Colonic mucosa (tissue), 4 donors: ENCODE measurements at places on chromosomes 4 and X. TPM values are rescaled to one million over a fixed set of nuclear protein-coding genes. Genes with fewer than 3 reads are reported as not detected.

DNA sequence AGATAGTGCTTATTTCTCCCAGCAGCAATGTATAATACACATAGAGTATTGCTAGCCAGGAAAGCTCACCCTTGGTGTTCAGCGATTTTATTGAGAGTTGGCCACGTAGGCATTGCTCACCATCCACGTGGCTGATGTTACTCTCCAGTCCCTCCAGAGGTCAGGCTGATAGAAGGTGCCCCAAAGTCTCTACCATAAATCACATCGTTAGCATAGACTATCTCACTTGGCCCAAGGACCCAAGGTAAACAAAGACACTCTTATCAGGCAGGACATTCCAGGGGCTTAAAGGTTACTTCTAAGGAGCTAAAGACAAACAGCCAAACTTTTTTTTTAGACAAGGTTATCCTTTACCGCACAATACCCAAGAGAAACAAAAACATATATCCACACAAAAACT lies 30.3 kb upstream of the RGN start:
- H3K27ac ChIP-seq = no peak overlapping the region
- H3K4me3 ChIP-seq = no peak overlapping the region
- no peaks in the 10 kb centered on the region for H3K4me1 ChIP-seq
- no peaks in the 10 kb centered on the region for H3K36me3 ChIP-seq
- no peak for DNase-seq

DNA sequence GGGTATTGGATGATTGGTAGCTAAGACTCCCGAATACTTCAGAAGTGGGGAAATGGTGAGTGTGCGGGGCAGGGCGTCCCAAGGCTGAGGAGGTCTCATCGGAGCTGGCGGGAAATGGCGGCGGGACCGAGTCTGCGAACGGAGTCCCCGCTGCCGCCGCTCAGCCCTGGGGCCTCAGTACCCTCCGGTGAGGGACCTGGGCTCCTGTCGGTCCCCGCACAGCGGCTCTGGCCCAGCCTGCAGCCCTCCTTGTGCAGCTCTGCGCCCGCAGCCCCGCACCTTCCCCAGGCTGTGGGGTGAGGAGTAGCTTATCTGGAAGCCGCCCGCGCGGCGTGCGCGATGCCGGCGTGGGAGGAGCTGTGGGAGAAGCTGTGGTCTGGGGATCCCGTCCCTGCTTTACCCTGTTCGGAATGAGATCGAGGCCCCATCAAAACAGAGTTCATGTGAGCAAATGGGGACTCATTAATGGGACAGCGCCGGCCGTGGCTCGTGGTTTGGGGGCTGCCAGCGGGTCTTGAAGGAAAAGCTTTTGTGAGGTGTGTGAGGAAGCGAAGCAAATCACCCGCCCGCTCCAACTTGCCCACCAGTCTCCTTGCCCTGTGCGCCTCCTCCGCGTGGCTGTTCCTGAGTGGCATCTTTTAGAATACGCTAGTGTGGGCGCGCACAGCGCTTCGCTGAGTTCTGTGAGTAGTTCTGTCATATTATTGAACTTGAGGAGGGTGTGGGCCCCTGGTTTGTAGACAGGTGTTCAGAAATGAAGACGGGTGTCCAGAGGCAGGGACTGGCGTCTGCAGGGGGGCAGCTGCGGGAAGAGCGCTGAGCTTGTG lies 531 bp downstream of the ZNF141 start:
- peak overlapping the region; percentile 84 for H3K27ac ChIP-seq
- H3K4me3 ChIP-seq = peak overlapping the region; percentile 98
- no peaks in the 10 kb centered on the region for H3K27me3 ChIP-seq

GRCh38 chr4:76601791-76602190 lies 166.8 kb downstream of the SHROOM3 start:
- H3K4me1 ChIP-seq = peaks cover 4% of the 10 kb centered on the region
- no peaks in the 10 kb centered on the region for H3K27me3 ChIP-seq
- no peaks in the 10 kb centered on the region for H3K36me3 ChIP-seq
- H3K27ac ChIP-seq = peak overlapping the region; percentile 29
- DNase-seq = no peak

GRCh38 chrX:58025979-58026378 lies 115.7 kb upstream of the ZXDA start:
- no peaks in the 10 kb centered on the region for H3K36me3 ChIP-seq
- H3K4me1 ChIP-seq = no peaks in the 10 kb centered on the region
- no peak overlapping the region for H3K4me3 ChIP-seq
- H3K27ac ChIP-seq = no peak overlapping the region

GRCh38 chrX:76821276-76821675 lies 393.8 kb downstream of the MAGEE1 start:
- no peak overlapping the region for H3K27ac ChIP-seq
- no peaks in the 10 kb centered on the region for H3K27me3 ChIP-seq
- no peak overlapping the region for H3K4me3 ChIP-seq
- DNase-seq = no peak
- H3K4me1 ChIP-seq = no peaks in the 10 kb centered on the region

- no peaks in the 10 kb centered on the region for H3K4me1 ChIP-seq
- no peaks in the 10 kb centered on the region for H3K36me3 ChIP-seq
- H3K27ac ChIP-seq = no peak overlapping the region
- no peaks in the 10 kb centered on the region for H3K27me3 ChIP-seq
Measured at GRCh38 chrX:132426695-132427281, 62.0 kb downstream of the MBNL3 start.

- no peak overlapping the region for H3K27ac ChIP-seq
- DNase-seq = peak; percentile 22
- H3K4me3 ChIP-seq = no peak overlapping the region
- H3K4me1 ChIP-seq = no peaks in the 10 kb centered on the region
- H3K36me3 ChIP-seq = peaks cover 10% of the 10 kb centered on the region
Measured at GRCh38 chr4:3176367-3177229, 72.4 kb upstream of the MSANTD1 start.

DNA sequence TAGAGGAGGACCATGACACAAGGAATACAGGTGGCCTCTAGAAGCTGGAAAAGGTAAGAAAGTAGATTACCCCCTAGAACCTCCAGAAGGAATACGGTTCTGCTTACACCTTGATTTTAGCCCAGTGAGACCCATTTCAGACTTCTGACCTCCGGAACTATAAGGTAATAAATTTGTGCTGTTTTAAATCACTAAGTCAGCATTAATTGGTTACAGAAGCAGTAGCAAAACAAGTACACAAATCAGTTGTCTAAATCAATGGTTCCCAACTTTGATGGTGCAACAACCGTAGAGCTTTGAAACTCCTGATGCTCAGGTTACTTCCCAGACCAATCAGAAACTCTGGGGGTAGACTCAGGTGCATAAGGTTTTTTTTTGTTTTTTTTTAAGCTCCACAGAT lies 113.6 kb downstream of the RTL9 start:
- no peak overlapping the region for H3K4me3 ChIP-seq
- no peak for DNase-seq
- no peaks in the 10 kb centered on the region for H3K4me1 ChIP-seq
- no peak overlapping the region for H3K27ac ChIP-seq

DNA sequence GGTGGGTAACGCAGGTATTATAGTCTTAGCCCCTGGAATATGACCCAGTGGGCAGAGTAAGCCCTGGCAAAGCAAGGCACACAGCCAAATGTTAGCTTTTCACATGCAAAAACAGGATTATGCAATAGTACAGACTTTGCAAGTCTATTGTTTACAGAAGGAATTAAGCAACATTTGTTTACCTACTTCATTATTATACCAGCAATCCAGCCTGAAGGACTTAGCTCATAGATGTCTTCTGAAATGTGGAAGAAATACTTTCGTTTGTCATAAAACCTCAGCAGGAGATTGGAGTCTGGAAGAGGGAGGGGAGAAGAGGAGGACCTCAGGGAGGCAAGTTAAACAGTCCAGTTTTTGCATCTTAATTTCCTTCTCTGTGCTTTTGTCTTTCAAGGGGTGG lies 226.7 kb upstream of the CENPE start:
- DNase-seq = no peak
- H3K27ac ChIP-seq = no peak overlapping the region
- no peaks in the 10 kb centered on the region for H3K36me3 ChIP-seq
- H3K4me1 ChIP-seq = no peaks in the 10 kb centered on the region
- H3K4me3 ChIP-seq = no peak overlapping the region

DNA sequence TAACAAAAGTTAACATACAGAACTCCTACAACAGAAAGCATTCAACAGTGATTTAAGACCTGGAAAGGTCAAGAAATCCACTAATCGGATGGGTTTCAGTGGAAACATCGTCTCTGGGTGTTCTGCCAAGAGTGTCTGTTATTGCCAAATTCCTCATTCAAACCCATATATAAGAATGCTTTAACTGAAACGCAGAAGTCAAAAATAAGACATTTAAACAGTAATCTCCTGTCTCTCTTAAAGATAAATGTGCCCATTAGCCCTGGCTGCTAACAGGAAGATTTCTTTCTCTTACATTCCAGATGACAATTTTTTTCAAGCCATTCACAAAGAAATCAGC lies 31.5 kb downstream of the DCTD start:
- no peaks in the 10 kb centered on the region for H3K36me3 ChIP-seq
- H3K4me1 ChIP-seq = no peaks in the 10 kb centered on the region
- H3K27ac ChIP-seq = no peak overlapping the region
- no peak for DNase-seq

DNA sequence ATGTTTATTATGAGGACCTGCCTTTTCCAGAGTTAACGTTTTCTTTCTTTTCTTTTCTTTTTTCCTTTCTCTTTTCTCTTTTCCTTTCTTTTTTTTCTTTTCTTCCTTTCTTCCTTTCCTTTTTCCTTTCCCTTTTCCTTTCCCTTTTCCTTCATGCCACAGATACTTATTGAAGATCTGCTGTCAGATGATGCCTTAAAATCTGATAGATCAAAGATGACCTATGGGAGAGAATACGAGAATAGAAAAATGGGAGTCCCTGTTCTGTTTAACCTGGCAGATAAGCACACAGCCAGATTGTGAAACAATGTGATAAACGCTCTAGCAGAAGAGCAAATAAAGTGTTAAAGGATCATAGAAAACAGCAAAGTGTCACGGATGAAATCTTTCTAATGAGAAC lies 38.9 kb downstream of the AFF1 start:
- H3K36me3 ChIP-seq = no peaks in the 10 kb centered on the region
- no peak overlapping the region for H3K4me3 ChIP-seq
- DNase-seq = no peak
- H3K4me1 ChIP-seq = peaks cover 18% of the 10 kb centered on the region

DNA sequence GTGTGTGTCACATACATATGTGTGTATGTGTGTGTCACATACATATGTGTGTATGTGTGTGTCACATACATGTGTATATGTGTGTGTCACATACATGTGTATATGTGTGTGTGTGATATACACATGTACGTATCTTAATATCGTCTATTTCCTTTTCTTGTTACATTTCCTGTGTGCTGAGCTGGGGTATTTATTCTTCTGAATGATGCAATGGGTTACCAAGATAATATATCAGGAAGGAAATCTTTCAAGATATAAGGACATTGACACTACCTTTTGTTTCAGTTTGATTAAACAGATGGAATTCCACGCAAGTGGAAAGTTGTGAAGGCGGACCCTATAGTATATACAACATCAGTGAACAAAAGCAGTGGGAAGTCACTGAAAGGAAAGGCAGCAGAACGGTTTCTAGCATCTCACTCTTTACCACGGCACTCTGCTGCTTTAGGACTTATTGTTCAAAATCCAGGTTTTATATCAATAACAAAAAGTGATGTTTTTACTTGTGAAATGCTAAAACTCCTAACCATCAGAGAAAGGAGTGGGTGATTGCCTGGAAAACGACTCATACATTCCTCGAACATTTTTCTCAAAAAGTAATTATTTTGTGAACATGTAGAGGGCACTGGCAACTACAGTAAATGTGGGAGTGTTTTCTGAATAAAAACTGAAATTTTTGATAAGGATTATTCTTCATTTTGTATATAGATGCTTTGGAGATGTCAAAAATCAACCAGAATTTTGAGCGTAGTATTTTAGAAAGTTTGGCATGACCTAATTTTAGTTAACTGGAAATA lies 43.1 kb upstream of the IL21 start:
- DNase-seq = no peak
- no peaks in the 10 kb centered on the region for H3K36me3 ChIP-seq
- H3K4me3 ChIP-seq = no peak overlapping the region
- no peaks in the 10 kb centered on the region for H3K4me1 ChIP-seq

GRCh38 chrX:150897421-150898320 lies 797 bp downstream of the CD99L2 start:
- peak overlapping the region; percentile 53 for H3K4me3 ChIP-seq
- DNase-seq = peak; percentile 51
- no peaks in the 10 kb centered on the region for H3K27me3 ChIP-seq
- H3K4me1 ChIP-seq = no peaks in the 10 kb centered on the region

GRCh38 chrX:11172415-11172814 lies 61.3 kb downstream of the HCCS start:
- H3K36me3 ChIP-seq = no peaks in the 10 kb centered on the region
- DNase-seq = no peak
- H3K4me1 ChIP-seq = no peaks in the 10 kb centered on the region
- no peak overlapping the region for H3K4me3 ChIP-seq
- H3K27me3 ChIP-seq = no peaks in the 10 kb centered on the region
- no peak overlapping the region for H3K27ac ChIP-seq

- H3K4me3 ChIP-seq = no peak overlapping the region
- no peaks in the 10 kb centered on the region for H3K27me3 ChIP-seq
- no peak for DNase-seq
Measured at GRCh38 chr4:79759793-79760192, 313.2 kb downstream of the ANTXR2 start.

DNA sequence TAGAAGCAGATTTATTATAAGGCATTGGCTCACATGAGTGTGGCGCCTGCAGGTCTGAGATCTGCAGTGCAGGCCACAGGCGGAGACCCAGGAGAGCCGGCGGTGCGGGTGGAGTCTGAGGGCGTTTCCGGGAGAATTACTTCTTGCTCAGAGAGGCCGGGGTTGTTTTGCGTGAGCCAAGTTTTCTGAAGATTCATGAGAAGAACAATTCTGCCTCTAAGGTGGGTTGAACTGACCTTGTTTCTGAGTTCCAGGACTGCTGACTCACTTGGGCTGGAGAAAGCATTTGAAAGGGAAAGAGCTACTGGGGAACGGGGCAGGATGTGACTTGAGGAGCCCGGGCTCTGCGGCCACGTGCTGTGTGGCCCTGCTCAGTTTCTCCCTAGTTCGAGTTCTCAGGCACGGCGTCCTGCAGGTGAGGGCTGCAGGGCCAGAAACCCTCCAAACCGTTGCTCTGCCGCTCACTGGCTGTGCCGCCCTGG lies 36.7 kb upstream of the SORCS2 start:
- H3K27me3 ChIP-seq = no peaks in the 10 kb centered on the region
- H3K36me3 ChIP-seq = no peaks in the 10 kb centered on the region
- H3K4me3 ChIP-seq = no peak overlapping the region
- no peaks in the 10 kb centered on the region for H3K4me1 ChIP-seq

- DNase-seq = peak; percentile 6
- no peaks in the 10 kb centered on the region for H3K36me3 ChIP-seq
- H3K27ac ChIP-seq = no peak overlapping the region
- H3K27me3 ChIP-seq = no peaks in the 10 kb centered on the region
- no peak overlapping the region for H3K4me3 ChIP-seq
Measured at GRCh38 chrX:72029483-72030411, 102.0 kb downstream of the RTL5 start.

DNA sequence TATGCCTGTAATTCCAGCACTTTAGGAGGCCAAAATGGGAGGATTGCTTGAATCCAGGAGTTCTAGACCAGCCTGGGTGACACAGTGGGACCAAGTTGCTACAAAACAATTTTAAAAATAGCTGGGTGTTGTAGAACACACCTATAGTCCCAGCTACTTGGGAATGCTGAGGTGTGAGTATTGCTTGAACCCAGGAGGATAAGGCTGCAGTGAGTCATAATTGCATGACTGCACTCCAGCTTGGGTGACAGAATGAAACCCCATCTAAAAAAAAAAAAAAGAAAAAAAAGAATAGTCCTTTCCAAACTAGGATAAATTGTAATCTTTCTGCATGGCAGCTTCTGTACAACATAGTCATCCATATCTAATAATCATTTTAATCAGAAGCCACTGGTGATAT lies 270.1 kb upstream of the INTU start:
- no peak overlapping the region for H3K27ac ChIP-seq
- H3K4me1 ChIP-seq = no peaks in the 10 kb centered on the region
- no peaks in the 10 kb centered on the region for H3K36me3 ChIP-seq
- no peak for DNase-seq
- H3K4me3 ChIP-seq = no peak overlapping the region

GLRA3 gene
- not detected for total RNA-seq

FGF5 gene
- 1.5 TPM for total RNA-seq

GSX2 gene
- not detected for total RNA-seq
